CD8-positive, alpha-beta memory T cell (primary cell): ENCODE measurements at places on chromosomes 1 and 21. TPM values are rescaled to one million over a fixed set of nuclear protein-coding genes. Genes with fewer than 3 reads are reported as not detected.

Gene RBM11
- 1.9 TPM for total RNA-seq

Gene LCE1B
- total RNA-seq, result not detected

DNA sequence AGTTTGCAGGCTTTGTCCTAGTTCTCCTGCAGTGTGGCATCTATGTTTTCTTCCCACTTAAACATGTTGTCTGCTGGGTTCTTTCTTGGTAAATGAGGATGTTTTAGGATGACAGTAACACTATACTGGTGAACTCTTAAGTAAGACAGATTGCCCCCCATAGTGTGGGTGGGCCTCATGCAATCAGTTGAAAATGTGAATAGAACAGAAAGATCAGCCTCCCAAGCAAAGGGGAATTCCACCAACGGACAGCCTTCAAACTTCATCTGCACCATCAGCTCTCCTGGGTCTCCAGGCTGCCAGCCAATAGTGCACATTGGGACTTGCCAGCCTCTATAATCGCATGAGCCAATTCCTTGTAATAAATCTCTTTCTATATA lies 10.7 kb upstream of the TARBP1 start:
- no peak for DNase-seq

DNA sequence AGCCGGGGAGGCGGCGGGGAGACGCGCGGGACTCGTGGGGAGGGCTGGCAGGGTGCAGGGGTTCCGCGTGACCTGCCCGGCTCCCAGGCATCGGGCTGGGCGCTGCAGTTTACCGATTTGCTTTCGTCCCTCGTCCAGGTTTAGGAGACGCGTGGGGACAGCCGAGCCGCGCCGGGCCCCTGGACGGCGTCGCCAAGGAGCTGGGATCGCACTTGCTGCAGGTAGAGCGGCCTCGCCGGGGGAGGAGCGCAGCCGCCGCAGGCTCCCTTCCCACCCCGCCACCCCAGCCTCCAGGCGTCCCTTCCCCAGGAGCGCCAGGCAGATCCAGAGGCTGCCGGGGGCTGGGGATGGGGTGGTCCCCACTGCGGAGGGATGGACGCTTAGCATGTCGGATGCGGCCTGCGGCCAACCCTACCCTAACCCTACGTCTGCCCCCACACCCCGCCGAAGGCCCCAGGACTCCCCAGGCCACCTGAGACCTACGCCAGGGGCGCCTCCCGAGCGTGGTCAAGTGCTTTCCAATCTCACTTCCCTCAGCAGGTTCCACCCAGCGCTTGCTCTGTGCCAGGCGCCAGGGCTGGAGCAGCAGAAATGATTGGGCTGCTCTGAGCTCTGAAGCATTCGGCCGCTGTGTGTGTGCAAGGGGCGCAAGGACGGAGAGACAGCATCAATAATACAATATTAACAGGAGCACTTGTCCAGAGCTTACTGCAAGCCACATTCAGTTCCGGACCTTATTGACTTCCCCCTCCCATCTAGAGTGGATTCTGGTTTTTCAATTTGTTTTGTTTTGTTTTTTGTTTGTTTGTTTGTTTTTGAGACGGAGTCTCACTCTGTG lies 10.3 kb downstream of the SIM2 start:
- no peak for DNase-seq

- DNase-seq, result no peak
These were observed 27.3 kb downstream of the DMRTB1 start for GRCh38 chr1:53486395-53487026.

- no peak for DNase-seq
These were observed 14.9 kb downstream of the UTP11 start for GRCh38 chr1:38027201-38028104.

DNA sequence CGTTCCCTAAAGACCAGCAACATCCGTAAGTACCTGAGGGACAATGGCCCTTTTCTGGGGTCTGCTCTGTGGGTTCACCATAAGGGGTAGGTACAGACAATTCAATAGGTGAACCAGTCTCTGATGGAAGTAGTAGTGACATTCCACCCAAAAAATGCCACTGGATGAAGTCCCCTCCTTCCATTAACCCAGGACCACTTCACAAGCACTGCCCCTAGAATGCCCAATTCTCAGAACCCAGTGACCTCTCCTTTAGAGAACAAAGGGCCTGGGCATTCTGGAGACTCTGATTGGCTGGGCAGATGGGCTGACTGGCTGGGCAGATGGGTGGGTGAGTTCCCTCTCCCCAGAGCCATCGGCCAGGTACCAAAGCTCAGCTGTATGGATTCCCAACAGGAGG lies at the start of gene TEX38:
Gene TEX38 (plus strand): TSS at position 301 of the 400 bp plus-strand sequence. CDS start 81 bp downstream, at position 382.
- no peak for DNase-seq

GRCh38 chr1:20187103-20187812 lies 940 bp upstream of the PLA2G2C start:
- peak; percentile 20 for DNase-seq
